ENCODE measurements at places on chromosomes 2 and 18.

GRCh38 chr2:227025510-227025909 lies 138.5 kb downstream of the COL4A4 start:
- no peak for DNase-seq

DNA sequence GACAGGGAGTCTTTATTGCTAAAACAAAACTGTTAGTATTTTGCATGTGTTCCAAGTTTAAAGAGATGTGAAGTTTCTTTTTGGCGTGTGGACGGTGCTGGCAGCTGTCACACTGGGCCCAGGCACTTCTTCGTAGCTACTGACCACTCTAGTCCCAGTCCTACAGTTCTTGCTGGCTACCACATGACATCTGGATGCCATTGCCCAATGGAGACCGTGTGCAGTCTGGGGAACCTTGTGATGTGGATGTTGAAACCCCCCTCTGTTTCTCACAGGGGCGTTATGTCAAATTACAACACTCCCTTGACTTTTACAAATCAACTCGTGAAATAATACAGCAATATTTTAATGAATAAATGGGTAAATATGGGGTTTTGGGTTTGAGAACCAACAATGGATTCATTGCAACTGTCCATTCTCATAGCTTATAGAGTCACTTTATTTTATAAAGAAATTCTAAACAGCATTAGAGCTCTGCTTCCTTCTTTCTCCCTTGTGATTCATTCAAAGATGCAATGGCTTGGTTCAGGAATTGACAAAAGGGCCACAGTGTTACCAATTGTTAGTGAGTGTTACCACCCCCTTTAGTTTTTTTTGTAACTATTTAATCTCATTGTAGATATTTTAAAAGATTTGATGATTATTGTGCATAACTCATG lies 1.2 kb downstream of the GPD2 start:
- DNase-seq, result no peak

GRCh38 chr2:236865052-236865451 lies 220.6 kb upstream of the COPS8 start:
- no peak for DNase-seq

DNA sequence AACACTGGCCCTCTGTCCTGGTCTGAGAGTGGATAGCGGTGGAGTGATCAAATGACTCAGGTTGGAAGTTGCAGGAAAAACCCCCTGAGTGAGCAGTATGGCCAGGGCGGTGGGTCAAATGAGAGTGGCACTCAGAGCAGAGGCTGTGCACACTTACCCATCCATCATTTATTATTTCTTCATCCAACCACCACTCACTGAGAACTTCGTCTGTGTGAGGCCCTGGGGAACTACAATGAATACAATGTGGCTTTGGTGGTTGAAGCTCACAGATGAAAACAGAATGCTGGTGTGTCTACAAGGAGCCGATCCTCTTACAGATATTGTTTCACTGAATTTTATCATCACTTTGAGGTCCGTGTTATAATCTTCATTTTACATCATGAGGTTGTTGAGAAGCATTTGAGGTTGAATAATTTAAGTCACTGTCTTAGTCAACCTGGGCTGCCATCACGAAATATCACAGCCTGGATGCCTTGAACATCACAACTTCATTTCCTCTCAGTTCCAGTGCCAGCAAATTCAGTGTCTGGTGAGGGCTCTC lies 73.4 kb upstream of the ID2 start:
- no peak for DNase-seq

DNA sequence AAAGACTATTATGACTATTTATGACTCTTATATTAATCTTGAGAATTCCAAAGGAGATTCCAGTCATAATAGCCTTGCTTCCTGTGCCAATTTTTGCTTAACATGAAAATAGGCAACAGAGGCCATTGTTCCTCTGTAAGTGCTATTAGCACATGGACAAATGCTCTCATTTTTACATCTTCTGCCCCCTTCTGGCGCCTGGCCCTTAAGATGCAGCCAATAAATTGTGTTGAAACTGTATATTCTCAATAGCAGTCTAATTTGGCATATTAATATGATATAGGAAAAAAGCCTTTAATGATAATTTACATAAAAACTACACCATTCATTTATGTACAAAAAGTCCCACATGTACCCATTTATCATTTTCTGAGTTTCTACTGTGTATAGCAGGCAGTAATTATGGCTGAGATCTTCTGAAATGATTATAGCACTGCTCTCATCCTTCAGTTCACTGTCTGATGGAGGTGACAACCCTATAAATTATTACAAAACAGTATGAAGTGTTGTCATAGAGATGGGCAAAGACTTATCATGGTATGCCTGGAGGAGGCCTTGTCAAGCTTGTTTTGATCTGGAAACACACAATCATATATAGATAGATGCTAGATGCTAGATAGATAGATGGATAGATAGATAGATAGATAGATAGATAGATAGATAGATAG lies 613.3 kb downstream of the TSN start:
- no peak for DNase-seq

- DNase-seq, result no peak
These were observed 19.3 kb upstream of the CAVIN2 start for GRCh38 chr2:191866195-191866594.

- no peak for DNase-seq
These were observed 589.9 kb downstream of the XIRP2 start for GRCh38 chr2:167478196-167478595.

DNA sequence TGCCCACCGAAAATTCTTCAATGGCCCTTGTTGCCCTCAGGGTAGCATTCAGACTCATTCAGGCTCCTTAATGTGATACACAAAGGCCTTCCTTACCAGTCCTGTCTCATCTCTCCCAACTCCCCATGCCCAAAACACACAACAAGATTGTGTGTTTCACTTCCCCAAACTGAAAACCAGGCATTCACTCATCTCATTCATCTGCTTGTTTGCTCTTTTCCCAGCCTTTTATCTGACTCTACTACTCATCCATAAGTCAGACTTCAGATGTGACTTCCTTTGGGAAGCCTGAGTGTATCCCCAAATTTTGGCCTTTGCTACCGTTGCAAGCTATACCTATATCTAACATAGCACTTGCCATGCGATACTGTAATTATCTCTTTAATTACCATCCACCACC lies 9.7 kb upstream of the SLC39A10 start:
- DNase-seq, result no peak

GRCh38 chr2:83006961-83007360 lies 1452.1 kb downstream of the SUCLG1 start:
- DNase-seq, result no peak

DNA sequence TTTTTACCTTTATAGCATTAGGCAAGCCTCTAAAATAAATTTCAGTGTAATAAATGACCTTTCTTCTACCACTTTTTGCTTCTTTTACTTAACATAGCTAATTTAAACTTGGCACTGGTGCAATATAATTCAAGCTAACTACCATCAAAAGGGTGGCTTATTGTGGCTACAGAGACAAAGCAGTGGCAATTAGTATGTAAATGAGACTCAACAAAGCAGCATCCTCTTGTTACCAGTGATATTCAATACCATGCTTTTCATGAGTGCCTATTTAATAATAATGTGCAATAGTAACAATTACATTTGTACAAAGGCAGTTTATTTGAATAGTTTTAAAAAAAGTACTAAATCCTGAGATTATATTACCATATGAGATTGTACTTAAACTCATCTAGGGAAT lies 93.4 kb downstream of the SOS1 start:
- no peak for DNase-seq

DNA sequence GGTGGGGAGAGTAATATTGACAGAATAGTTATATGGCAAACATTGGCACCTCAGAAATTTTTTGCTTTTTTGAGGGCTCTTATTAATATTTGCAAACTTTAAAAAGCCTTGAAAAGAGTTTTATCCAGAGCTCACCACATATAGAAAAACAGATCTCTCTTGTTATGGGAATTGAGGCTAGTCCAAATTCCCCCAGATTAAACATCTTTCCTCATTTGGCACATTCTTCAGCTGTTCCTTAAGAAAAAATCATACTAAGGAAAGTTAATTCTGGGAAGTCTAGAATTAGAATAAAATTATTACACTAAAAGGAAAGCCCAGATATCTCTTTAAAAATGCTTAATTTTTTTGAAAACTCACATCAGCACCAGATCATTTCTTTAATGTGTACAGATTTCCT lies 5.6 kb downstream of the TFPI start:
- DNase-seq, result no peak

GRCh38 chr2:19218166-19218565 lies 140.3 kb downstream of the OSR1 start:
- no peak for DNase-seq

GRCh38 chr2:128315122-128315828 lies 3.4 kb downstream of the HS6ST1 start:
- DNase-seq, result no peak

DNA sequence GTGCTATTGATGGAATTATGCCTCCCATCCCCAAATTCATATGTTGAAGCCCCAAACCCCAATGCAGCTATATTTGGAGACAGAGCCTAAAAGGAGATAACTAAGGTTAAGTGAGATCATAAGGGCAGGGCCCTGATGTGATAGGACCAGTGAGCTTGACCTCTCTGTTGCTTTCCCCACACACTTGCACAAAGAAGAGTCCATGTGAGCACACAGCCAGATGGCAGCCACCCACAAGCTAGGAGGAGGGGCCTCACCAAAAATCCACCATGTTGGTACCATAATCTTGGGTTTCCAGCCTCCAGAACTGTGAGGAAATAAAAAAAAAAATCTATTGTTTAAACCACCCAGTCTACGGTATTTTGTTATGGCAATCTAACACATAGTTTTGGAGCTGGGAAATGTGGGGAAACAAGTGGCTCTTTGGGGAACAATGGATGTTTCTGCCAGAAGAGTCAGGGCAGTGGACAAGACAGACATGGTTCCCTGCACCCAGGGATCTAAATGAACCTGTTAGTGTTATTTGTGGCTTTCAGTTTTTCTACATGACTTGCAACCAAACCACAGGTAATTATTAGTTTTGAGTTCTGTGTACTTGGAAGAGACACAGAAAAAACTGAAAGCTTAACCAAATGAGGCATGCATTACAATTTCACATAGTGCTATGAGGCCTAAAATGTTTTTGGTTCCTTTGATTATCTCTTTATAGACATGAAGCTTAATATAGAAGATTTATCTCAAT lies 259.1 kb downstream of the LTBP1 start:
- DNase-seq, result no peak

DNA sequence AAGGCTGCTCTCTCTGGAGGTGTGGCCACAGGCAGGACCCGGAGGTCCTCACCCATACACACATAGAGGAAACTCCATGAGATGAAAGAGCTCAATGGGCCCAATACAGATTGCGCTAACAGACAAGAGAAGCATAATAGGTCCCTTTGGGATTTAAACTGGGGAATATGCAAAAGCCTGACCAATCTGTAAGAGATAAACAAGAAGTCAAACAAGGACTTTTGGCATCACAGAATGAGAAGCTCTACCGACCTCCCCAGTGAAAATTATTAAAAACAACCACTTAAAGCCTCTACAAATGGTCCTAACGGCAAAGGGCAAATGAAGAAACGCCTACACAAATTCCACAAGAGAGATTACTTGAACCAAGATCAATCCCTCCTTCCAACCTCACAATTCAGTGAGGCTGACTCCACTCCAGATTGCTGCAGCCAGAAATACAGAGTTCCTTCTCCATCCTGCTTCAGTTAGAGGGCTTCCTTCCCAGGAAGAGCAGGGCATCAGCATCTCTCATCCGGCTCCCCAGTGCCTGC lies 10.8 kb downstream of the IWS1 start:
- DNase-seq, result peak; percentile 36

DNA sequence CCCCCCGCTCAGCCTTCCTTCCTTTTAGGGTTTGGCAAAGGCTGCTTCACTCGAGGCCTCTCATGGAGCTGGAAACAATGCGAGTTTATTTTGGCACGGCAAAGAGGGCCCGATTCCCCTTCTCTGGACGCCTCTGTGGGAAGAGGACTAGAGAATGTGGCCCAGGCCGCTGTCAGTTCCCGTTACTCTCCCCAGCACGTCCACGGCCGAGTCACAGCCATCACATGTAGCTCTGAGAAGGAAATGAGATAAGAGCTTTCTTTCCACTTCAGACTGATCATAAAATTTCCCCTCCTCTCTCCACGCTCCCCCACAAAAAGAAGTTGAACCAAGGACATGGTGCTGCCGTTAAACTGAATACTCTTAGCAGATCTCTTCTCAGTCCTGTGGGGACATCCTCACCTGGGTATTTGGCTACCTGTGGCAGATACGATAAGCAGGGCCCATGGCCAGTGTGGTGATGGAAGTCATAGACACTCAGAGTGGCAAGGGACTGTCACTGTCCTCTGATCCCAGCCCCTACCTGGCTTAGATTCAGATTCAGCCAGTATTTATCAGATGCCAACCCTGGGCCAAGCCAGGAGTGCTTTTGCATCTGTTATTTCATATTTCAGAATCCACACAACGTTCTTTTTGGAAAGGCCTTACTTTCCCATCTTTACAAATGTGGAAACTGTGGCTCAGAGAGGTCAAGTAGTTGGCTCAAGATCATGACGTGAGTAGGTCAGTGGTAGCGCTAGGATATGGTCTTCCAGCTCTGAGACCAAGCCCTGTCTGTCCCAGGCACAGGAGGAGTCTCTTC lies 101.2 kb downstream of the MCFD2 start:
- DNase-seq, result no peak

- no peak for DNase-seq
These were observed 19.4 kb downstream of the THAP4 start for GRCh38 chr2:241617431-241618154.

DNA sequence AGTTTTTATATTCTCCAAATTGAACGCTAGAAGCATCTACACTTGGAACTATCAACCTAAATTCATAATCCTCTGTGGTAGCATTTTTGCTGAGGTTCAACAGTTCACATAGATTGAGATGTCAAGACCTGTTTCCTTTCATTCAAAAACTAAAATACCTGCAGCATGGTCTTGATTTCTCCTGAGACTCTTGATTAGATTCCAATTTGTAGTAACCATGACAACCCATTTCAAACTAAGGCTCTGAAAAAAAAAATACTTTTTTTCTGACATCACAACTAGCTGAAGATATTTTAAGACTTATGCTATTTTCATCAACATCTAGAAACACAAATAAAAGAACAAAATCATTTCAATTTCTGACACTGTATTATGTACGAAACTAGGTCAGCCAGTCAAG lies 29.8 kb downstream of the COBLL1 start:
- no peak for DNase-seq

- DNase-seq, result no peak
These were observed 82.1 kb downstream of the CDC42EP3 start for GRCh38 chr2:37589298-37589697.

DNA sequence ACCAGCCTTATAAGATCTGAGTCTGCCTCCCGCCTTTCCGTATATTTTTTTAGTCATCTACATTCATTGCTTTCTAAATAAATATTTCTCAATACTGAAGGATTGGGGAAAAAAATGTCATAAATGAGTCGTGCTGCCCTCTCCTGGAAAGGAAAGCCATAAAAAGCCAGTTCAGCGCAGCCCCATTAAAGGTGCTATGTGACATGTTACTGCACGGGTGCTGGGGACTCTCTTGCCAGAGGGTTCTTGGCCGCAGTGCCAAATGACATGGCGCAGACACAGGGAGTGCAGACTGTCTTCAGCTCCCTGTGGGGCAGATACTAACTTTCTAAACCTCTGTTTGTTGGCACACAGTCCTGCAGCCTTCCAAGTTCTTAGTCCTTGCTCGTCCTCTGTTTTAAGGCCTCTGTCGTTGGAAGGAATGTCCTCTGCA lies 53.7 kb upstream of the MAP3K20 start:
- DNase-seq, result no peak
